ENCODE measurements at places on chromosomes 13 and 19. TPM values are rescaled to one million over a fixed set of nuclear protein-coding genes. Genes with fewer than 3 reads are reported as not detected.

AMH gene
- polyA plus RNA-seq: 1.2 TPM

KCNJ14 gene
- polyA plus RNA-seq: 0.67 TPM

PSG1 gene
- not detected for polyA plus RNA-seq

KIR2DL4 gene
- polyA plus RNA-seq: not detected

GPR183 gene
- polyA plus RNA-seq: 2.2 TPM

IZUMO4 gene
- 6.1 TPM for polyA plus RNA-seq

ADGRL1 gene
- 30.9 TPM for polyA plus RNA-seq

PTH2 gene
- polyA plus RNA-seq: not detected

ZNF549 gene
- 13.3 TPM for polyA plus RNA-seq

APOC1 gene
- 7.5 TPM for polyA plus RNA-seq

IGSF23 gene
- polyA plus RNA-seq: 0.97 TPM

FUT6 gene
- polyA plus RNA-seq: 10.6 TPM

PEAK3 gene
- 0.08 TPM for polyA plus RNA-seq

ZNF491 gene
- polyA plus RNA-seq: 3.9 TPM

KLK14 gene
- polyA plus RNA-seq: 0.15 TPM

DIAPH3 gene
- polyA plus RNA-seq: 14.5 TPM

OR7A5 gene
- 0.03 TPM for polyA plus RNA-seq

ZNF610 gene
- polyA plus RNA-seq: 14.0 TPM

FGF22 gene
- 0.35 TPM for polyA plus RNA-seq

Data from right renal cortex interstitium (tissue), 3 donors.